ENCODE measurements at places on chromosomes 6 and 20. TPM values are rescaled to one million over a fixed set of nuclear protein-coding genes. Genes with fewer than 3 reads are reported as not detected.

The FOXA2 gene
- not detected for total RNA-seq

DNA sequence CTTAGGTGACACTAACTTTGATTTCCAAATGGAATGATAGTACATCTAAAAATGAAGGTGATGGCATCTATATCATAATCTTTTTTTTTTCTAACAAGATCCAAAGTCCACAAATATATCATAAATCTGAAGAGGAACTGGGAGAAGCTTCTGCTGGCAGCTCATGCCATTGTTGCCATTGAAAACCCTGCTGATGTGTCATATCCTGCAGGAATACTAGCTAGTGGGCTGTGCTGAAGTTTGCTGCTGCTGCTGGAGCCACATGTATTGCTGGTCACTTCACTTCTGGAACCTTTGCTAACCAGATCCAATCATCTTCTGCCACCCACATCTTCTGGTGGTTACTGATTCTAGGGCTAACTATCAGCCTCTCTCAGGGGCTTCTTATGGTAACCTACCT, 27.4 kb upstream of the KHDC1 start:
- no peak for DNase-seq

The SEL1L2 gene
- total RNA-seq: not detected

- DNase-seq: no peak
Observed at GRCh38 chr6:25354078-25354932, 75.1 kb downstream of the CARMIL1 start.

The ZNF831 gene
- not detected for total RNA-seq

- no peak for DNase-seq
Observed at GRCh38 chr20:58573986-58574385, 58.8 kb upstream of the APCDD1L start.

The HSPA1A gene
- 386 TPM for total RNA-seq

The FAM217B gene
- total RNA-seq: 5.0 TPM

GRCh38 chr20:4244700-4245485, 229.5 kb upstream of the RNF24 start:
- no peak for DNase-seq

GRCh38 chr6:16621002-16621401, 140.3 kb downstream of the ATXN1 start:
- no peak for DNase-seq

GRCh38 chr6:143058987-143059386, 1.7 kb upstream of the AIG1 start:
- DNase-seq: no peak

The TUBB2B gene
- 9.2 TPM for total RNA-seq

DNA sequence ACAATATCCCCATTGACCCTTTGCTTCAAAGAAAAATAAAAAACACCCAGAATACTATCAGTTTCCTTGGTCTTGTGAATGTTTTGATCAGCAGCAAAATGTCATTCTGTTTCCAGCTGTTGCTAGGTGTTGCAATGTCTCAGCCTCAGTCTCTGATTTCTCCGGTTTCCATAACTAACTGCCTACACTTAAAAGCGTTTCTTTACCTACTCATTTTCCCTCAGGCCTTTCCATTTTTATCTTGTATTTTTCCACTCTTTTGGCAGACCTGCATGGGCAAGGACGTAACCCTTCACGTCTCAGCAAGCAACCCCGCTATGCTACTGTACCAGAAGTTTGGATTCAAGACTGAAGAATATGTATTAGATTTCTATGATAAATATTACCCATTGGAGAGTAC, 49.4 kb downstream of the KAT14 start:
- DNase-seq: no peak

DNA sequence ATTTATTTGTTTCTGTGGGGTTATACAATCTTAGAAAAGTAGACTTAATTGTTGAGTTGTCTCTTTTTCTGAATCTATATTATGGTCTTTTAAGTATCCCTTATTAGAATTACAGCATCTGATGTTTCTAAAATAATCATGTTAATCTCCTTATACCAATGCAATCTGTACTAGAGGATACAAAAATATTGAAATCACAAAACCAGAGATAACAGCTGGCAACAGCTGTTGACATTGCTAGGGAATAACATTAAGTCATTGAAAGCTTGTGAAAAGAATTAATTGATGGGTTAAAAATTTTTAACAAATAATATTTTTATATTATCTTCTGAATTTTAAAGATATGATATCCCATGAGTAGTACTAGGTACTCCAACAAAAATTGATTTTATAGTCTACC, 162.6 kb downstream of the COL19A1 start:
- no peak for DNase-seq

- no peak for DNase-seq
Observed at GRCh38 chr6:11012976-11013720, 31.0 kb downstream of the ELOVL2 start.

- DNase-seq: no peak
Observed at GRCh38 chr6:166296035-166296883, 11.9 kb downstream of the PRR18 start.

The KPNA5 gene
- total RNA-seq: 11.8 TPM

The RAB5IF gene
- 114 TPM for total RNA-seq

DNA sequence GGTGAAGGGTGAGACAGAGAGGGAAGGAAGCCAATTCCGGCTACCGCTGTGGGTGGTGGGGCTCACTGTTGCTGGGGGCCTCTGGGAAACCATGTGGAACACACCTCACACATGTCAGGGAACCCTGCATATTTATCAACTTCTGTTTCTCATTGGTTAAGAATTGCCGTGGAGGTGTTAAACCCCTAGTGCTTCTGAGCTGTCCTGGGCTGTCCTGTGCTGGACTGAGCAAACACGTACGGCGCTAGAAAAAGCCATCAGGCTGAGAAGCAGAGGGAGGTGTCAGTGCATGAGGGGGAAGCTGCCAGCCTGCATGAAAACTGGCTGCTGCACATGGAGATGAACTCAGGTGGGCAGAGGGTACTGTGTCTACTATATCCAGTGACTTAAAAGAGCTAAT, 103.9 kb upstream of the JAG1 start:
- DNase-seq: no peak

DNA sequence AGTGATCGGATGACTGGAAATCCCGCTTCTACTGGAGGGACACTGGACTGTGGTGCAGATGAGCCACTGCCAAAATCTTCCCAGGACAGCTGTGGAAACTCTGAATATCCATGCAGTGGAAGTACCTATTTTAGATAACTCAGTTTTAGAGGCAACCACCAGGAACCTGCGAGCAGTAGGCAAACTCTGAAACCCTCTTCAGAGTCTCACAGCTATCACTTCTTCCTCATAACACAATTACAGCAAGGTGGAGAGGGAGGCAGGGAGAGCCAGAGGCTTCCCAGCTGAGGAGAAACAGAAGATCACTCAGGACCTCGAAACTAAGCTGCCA, 322.8 kb upstream of the NT5E start:
- DNase-seq: no peak

The LAMP5 gene
- 1.8 TPM for total RNA-seq

The NRN1 gene
- 7.0 TPM for total RNA-seq

DNA sequence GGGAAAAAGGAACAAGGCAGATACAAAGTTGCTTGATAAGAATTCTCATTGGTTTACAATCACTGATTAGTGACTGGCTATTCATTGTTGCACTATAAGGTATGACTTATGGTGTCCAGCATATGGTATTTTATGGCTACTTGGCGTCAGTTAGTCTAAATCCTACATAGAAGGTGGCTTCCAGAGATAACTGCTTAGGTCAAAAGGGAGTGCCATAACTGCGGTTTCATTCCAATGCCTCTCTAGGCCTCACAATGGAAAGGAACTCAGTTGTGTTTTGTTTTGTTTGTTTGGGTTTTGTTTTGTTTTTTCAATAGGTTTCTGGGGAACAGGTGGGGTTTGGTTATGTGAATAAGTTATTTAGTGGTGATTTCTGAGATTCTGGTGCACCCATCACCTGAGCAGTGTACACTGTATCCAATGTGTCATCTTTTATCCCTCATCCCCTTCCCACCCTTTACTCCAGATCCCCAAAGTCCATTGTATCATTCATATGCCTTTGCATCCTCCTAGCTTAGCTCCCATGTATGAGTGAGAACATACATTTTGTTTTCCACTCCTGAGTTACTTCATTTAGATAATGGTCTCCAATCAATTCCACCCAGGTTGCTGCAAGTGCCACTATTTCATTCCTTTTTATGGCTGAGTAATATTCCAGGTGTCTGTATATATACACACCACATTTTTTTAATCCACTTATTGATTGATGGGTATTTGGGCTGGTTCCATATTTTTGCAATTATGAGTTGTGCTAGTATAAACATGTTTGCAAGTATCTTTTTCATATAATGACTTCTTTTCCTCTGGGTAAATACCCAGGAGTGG, 7.0 kb downstream of the GOPC start:
- no peak for DNase-seq

DNA sequence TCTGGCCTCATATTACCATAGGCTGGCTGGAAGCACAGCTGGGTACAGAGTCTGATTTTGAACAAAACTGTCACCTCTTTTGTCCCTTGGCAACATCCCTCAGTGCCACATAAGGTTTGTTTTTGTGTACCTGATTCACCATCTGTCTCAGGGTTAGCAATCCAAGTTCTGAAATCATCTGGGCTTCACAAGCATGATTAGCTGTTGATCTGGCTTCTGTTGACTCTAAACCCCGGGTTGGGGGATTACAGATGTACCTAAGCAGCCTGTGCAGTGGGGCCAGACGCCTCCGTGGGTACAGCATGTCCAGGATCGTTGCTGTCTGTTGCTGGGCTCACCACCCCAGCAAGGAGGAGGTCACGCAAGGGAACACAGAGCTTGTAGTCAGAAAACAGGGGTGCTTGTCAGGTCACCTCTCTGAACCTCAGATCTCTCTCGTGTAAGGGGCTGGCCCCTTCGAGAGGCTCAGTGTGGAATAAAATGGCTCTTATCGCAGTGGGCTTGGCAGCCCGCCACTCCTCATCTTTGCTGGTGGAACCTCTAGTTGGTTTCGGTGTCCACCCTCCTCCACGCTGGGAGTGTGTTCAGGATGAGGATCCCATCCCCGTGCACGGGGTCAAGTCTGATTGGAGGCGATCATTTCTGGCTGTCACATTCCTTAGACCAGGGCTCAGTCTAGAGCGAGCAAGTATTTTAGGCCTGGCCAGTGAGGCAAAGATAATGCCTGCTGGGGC, 39.2 kb upstream of the ZNF831 start:
- DNase-seq: no peak

The PPP1R16B gene
- total RNA-seq: 0.87 TPM

The HAO1 gene
- 0.80 TPM for total RNA-seq

The PI16 gene
- total RNA-seq: 17.2 TPM

The PDE7B gene
- 0.26 TPM for total RNA-seq

- DNase-seq: peak; percentile 35
Observed at GRCh38 chr6:13763740-13764381, 50.5 kb downstream of the MCUR1 start.

The SGK2 gene
- total RNA-seq: 11.0 TPM

- DNase-seq: no peak
Observed at GRCh38 chr6:154390034-154390433, 33.4 kb upstream of the IPCEF1 start.
